ENCODE measurements at places on chromosomes 2 and 18.

- no peak for DNase-seq
These were observed 68.2 kb downstream of the UBR3 start for GRCh38 chr2:169895294-169895985.

- no peak for DNase-seq
These were observed 59.0 kb downstream of the WDSUB1 start for GRCh38 chr2:159227467-159227866.

GRCh38 chr2:9565436-9566153, 10.0 kb upstream of the ADAM17 start:
- DNase-seq: no peak

GRCh38 chr2:210599476-210599875, 43.1 kb downstream of the CPS1 start:
- no peak for DNase-seq

DNA sequence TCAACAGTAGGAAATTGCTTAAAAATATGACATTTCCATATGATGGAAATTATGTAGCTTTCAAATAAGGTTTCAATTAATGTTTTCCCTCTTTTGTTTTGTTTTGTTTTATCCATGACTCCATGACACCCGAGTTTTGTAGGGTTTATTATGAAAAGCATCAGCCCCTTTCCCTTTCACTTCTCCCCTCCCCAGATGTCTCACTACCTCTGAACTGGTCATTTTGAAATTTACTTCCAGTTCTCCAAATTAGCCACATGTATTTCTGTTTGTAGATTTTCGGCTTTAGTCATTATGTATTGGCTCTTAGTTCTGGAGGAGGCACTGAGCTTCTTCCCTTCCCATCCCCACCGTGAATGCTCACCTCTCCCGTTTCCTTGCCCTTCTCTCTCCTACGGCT, 18.6 kb upstream of the VPS4B start:
- DNase-seq: no peak

GRCh38 chr2:233443511-233444183, 89.4 kb downstream of the DGKD start:
- peak; percentile 62 for DNase-seq

- no peak for DNase-seq
These were observed 4.8 kb downstream of the ITGA4 start for GRCh38 chr2:181462033-181462432.

- no peak for DNase-seq
These were observed 170.7 kb downstream of the TNS1 start for GRCh38 chr2:217832115-217832514.

DNA sequence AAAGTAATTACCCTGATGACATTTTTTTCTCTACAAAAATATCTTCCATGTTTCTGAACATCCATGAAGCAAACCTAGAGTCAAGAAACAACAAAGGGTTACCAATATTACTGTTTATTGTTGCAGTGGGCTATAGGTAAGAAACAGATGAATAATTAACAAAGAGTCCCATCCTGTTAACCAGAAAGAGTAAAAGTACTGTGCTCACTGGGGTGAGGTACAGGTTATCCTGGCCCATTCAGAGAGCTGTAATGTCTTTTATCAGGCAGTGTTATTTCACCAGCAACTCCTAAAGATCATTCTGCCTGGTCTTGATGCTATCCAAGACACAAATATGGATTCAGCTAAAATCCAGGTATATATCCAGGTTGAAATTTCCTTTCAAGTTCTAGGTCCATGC, 754.9 kb downstream of the SATB2 start:
- DNase-seq: no peak

DNA sequence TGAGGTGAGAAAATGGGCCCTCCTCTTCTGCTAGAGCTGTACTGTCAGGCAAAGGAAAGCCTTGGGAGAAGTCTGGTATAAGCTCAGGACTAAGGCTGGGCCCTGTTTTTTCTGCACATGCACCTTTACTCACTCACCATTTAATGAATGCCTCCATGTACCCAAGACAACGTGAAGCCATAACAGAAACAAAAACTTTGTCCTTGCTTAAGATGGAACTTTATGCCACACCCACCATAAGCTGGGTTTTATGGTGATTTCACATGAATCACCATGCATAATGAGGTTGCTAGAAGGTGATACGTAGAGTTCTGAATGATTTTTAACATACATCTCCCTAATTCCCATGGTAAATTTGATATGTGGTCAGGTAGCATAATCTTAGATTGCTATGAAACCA, 63.7 kb upstream of the CYP26B1 start:
- DNase-seq: no peak

GRCh38 chr2:69601179-69601612, 42.3 kb downstream of the AAK1 start:
- DNase-seq: no peak

DNA sequence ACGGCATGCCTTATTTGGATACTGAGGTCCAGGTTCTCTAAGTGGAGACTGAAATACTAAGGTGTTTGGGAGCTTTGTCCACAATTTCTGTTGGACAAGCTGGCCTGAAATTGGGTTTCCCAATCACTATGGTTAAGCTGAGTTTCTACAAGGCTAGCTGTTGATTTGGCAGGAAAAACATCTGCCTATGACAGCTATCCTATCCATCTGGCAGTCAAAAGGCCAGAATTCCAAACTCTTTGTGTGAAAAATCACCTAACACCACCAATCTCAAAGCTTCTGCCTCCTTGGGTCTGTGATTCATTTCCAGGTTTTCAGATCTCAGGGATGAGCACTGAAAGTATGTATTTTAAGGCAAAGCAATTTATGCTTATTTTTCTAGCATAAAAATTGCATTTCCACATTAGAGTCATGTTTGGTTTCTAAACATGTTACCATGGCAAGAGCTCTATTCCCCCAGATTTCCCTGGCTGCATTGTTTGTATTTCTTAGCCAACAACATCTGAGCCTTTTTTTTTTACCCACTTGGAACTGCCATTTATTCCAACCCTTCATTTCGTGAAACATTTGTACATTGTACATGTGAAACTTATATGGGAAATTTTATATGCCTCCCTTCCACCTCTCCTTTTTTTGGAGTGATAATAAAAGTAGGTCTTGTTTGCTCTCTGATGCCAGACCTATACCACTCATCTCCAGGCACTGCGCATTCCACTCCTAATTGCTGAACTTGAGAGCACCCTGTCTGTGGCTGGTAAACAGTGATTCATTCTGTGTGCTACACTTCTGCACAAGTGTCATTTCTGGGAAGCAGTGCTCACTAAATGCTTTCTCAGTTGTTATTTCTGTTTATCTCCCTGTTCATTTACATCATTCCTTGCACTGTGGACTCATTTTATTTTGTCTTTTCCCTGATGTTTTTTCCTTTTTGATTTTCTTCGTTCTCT, 15.9 kb upstream of the CCDC85A start:
- DNase-seq: peak; percentile 89

GRCh38 chr18:52152036-52152435, 188.0 kb upstream of the DCC start:
- DNase-seq: no peak

DNA sequence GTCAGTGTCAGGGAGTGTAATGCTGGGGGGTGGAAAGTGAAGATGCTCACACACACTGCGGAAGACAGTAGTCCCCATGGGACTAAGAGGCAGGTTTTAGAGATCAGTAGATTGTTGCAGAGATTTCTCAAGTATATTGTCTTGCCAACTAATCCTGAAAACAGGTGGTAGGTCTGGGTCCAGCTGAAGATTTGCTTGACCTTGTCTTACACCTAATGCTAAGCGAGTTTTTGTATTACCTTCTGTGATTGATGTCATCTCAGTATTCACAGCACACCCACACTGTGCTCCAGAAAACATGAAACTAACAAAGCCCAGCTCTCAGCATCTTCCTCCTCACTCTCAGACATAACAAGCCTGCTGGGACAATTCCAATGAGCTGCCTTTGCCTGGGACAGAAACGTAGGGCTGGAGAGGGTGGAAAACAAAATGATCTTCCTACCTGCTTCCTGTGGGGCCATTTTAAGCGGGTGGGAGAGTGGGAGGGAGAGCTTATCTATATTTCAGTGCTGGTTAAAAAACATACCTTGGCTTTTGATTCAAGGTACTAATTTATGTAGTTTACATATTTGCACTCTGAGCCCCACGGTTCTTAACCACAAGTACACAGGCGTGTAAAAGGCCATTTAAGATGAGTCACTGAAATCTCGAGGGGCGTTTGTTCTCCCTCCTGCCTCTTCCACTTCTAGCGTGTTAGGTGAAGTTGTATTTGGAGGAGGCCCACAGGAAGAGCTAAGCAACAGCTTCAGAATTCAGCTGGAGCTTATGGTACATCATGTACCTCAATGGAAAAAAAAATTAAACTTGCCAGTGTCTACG, 23.1 kb upstream of the RBMS1 start:
- DNase-seq: no peak

DNA sequence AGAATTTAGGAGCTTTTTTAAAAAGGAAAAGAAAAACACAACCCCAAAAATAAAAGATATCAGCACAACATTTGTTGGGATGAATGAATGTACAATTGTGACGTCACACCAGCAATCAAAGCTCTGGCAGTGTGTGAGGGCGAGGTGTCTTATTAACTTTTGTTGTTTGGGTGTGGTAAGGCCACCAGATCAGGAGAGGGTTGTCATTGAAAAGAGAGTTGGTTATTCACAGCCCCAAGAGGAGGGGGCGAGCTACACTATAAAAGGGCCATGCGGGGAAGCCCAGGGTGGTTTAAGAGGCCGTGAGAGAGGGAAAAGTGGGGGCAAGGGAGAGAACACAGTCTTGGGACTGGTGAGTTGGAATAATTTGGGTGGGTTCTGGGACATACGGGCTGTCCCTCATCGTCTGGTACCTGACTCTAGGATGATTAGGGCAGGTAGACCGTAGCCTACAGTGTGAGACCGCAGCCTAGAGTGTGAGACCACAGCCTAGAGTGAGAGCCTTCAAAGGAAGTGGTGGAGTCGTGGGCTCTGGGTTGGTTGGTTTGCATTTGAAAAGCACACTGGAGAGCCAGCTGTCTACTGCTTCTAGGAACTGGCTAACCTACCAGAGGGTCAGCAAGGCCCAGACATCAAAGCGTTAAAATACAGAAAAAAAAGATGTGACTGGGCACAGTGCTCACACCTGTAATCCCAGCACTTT, 128.4 kb downstream of the INO80D start:
- DNase-seq: no peak

DNA sequence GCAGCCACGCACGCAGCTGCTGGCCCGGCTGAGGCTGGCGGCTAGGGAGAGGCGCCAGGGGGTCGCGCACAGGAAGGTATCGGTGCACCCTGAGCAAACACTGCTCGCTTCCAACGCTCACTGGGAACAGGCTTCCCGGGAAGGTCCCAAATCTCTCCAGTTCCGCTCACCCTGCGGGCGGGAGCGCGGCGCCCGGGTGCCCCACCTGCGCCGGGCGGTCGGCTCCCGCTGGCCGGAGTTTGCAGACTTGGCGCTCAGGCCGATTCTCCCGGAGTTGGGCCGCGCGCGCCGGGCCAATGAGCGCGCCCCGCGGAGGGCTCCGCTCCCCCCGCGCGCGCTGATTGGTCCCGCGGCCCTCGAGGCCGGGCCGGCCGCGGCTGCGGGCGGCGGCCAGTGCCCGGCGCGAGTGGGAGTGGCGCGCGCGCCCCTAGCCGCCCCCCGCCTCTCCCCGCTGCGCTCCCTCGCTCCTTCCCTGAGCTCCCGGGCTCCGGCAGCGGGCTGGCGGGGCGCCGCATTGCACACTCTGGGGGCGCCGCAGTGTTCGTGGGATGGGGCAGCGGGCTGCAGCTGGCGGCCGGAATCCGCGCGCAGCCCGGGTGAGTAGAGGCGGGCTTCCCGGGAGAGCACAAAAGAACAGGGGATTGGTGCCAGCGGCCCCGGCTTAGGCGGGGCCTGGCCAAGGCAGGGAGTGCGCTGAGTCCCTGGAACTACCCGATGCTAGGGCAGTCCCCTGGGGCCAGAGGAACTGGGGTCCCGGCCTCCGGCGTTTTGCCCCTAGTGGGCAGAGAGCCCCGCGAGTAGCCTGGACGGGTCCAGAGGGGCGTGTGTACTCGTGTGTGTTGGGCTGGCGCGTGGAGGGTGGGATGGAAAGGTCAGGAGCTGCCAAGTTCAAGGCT, at the start of gene LYPD6:
Gene LYPD6 (plus strand): TSS at position 461 of the 896 bp plus-strand sequence. CDS start 107,122 bp downstream, outside the sequence.
- DNase-seq: peak; percentile 64

Data from DMS153 (cell line).